Gastroesophageal sphincter (tissue), 4 donors: ENCODE measurements at places on chromosomes 6 and 20.

- no peaks in the 10 kb centered on the region for H3K4me1 ChIP-seq
- H3K36me3 ChIP-seq, result no peaks in the 10 kb centered on the region
- no peak for ATAC-seq
- no peaks in the 10 kb centered on the region for H3K27me3 ChIP-seq
These were observed 21.6 kb upstream of the TULP4 start for GRCh38 chr6:158290659-158291058.

GRCh38 chr6:158785036-158785435 is 34.1 kb downstream of the EZR start:
- H3K36me3 ChIP-seq, result peaks cover 11% of the 10 kb centered on the region
- H3K4me1 ChIP-seq, result no peaks in the 10 kb centered on the region
- no peaks in the 10 kb centered on the region for H3K27me3 ChIP-seq
- ATAC-seq, result no peak

GRCh38 chr6:109008537-109009235 is 86.0 kb downstream of the SESN1 start:
- no peaks in the 10 kb centered on the region for H3K27me3 ChIP-seq
- no peaks in the 10 kb centered on the region for H3K36me3 ChIP-seq
- peak overlapping the region; percentile 99 for H3K27ac ChIP-seq
- H3K4me3 ChIP-seq, result peak overlapping the region; percentile 87
- peak; percentile 32 for ATAC-seq

- H3K27me3 ChIP-seq, result no peaks in the 10 kb centered on the region
- H3K27ac ChIP-seq, result peak overlapping the region; percentile 10
These were observed 148.6 kb downstream of the LRRC1 start for GRCh38 chr6:53943395-53943794.

DNA sequence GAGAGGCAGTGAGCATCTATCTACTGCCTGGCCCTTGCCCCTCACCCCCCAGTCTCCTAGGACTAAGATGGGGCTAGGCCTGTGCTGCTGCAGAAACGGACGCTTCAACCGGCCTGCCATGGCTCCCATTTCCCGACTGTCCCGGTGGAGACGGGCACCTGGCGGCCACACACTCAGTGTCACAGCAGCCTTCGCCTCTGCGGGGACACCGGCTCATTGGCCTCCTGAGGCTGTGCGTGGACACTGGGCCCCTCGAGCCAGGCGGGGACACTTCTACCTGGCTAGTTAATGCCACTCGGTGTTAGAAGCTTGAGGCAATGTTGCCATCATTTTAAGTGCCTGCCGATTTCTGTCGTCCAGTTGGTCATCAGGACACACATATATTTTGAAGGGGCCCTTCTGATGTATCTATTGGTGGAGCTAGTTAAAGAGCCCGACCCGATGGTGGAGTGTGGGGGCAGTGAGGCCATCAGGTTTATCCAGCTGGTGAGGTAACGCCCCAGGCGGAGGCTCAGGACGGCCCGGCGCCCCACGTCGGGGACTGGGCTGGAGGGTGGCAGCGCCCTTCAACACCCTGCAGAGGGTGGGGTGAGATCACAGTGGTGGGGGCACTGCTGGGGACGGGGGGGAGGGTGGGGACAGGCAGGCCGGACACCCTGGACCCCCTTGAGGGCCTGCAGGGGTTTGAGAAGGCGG is 58.9 kb upstream of the GATA5 start:
- H3K4me1 ChIP-seq, result no peaks in the 10 kb centered on the region
- no peaks in the 10 kb centered on the region for H3K36me3 ChIP-seq
- no peak overlapping the region for H3K4me3 ChIP-seq
- no peak overlapping the region for H3K27ac ChIP-seq

DNA sequence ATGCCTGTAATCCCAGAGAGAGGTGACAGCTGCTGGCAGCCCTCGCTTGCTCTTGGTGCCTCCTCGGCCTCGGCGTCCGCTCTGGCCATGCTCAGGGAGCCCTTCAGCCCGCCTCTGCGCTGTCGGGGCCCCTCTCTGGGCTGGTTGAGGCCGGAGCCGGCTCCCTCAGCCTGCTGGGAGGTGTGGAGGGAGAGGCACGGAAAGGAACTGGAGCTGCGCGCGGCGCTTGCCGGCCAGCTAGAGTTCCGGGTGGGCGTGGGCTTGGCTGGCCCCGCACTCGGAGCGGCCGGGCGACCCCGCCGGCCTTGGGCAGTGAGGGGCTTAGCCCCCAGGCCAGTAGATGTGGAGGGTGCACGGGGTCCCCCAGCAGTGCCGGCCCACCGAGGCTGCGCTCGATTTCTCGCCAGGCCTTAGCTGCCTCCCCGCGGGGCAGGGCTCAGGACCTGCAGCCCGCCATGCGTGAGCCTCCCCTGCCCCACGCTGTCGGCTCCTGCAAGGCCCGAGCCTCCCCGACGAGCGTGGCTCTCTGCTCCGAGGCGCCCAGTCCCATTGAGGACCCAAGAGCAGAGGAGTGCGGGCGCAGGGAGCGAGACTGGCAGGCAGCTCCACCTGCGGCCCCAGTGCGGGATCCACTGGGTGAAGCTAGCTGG is 34.6 kb downstream of the C6orf52 start:
- H3K27me3 ChIP-seq, result no peaks in the 10 kb centered on the region
- no peaks in the 10 kb centered on the region for H3K4me1 ChIP-seq
- H3K4me3 ChIP-seq, result peak overlapping the region; percentile 41
- H3K27ac ChIP-seq, result peak overlapping the region; percentile 74

GRCh38 chr6:136920671-136921380 is 1.3 kb upstream of the SLC35D3 start:
- H3K36me3 ChIP-seq, result no peaks in the 10 kb centered on the region
- H3K27me3 ChIP-seq, result peaks cover 74% of the 10 kb centered on the region
- H3K27ac ChIP-seq, result no peak overlapping the region
- peak overlapping the region; percentile 5 for H3K4me3 ChIP-seq
- no peak for ATAC-seq
- peaks cover 34% of the 10 kb centered on the region for H3K4me1 ChIP-seq

DNA sequence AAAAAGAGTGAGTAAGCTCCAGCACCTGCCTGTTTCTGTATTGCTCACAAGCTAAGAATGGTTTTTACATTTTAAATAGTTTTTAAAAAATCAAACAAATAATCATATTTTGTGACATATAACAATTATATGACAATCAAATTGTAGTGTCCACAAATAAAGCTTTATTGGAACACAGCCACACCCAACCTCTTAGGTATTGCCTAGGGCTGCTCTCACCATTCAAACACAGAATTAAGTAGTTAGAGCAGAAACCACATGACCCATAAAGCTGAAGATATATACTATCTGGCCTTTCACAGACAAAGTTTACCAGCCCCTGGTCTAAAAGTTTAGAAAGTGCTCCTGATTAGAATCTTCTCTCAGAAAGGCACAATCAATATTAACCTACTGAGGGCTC is 11.2 kb downstream of the TNFRSF21 start:
- H3K4me3 ChIP-seq, result no peak overlapping the region
- H3K27ac ChIP-seq, result no peak overlapping the region
- H3K4me1 ChIP-seq, result no peaks in the 10 kb centered on the region
